ENCODE measurements at places on chromosomes 12 and 14.

DNA sequence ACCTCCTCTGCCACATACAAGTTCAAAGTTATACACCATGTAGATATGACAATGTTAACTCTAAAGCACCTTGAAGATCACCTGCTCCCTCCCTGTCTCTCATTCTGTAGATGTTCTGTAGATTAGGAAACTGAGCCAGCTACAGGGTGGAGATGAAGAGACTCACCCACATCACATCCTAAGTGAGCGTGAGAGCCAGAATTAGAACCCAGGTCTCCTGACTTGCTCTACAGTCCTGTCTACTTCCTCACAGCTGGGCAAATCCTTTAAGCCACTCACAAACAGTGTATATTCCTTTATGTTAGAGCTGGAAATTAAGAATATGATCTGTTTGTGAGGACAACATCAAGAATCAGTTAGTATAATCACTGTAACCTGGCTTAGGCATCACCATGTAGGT is 1.8 kb downstream of the APPL2 start:
- DNase-seq, result no peak

GRCh38 chr14:77529213-77529612 is 30.6 kb upstream of the ISM2 start:
- no peak for DNase-seq

DNA sequence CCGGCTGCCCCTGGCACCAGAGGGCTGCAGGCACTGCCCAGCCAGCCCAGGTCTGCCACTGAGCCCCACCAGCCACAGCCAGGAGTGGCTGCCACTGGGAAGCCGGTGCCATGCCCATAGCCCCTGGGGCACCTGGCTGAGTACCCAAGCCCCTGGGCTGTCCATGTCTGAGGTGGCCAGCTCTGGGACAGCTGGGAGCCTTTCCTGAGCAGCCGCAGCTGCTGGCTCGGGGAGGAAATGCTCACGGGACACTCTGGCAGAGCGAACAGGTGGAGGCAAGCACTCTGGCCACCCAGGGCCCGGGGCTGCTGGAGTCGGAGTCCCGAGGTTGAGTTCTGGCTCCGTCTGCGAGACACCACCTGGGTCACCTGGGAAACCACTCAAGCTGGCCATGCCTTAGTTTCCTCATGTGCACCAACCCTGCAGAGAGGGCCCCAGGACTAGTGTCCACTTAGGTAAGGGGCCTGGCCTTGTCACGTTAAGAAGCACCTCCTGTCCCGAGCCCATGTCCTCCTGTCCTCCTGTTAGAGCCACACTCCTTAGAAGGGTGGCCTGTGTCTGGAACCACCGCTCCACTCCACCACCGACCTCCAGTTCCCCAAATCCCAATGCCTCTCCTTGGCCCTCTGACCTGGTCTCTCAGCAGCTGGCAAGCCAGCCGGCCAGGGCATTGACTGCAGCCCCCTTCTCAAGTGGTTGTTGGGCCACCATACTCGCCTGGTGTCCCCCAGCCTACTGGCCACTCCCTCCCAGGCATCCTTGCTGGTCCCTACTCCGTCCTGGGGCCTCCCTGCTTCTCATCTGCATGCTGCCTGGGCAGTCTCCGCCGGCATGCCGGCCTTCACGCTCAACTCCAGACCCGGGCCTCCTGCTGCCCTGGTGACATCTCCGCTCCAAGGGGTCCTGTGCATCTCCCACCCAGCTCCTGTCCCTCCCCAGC is 45.3 kb downstream of the BEGAIN start:
- DNase-seq, result no peak

DNA sequence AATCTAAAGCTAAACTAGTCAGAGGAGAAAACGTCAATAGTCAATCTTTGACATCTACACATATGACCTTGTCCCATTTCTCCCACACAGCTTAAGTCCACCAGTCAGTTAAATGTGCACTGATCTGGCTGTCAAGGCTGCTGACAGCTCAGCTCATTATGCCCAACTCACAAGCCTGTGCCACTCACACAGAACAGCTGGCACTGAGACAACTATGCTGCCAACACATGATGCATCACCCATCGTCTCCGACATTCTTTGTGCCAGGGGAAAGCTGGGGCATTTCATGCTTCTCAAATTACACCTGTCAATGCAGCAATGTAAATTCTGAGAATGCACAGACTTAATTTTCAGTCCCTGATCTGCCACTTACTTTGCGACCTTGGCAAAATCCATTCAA is 25.3 kb downstream of the GNS start:
- no peak for DNase-seq

DNA sequence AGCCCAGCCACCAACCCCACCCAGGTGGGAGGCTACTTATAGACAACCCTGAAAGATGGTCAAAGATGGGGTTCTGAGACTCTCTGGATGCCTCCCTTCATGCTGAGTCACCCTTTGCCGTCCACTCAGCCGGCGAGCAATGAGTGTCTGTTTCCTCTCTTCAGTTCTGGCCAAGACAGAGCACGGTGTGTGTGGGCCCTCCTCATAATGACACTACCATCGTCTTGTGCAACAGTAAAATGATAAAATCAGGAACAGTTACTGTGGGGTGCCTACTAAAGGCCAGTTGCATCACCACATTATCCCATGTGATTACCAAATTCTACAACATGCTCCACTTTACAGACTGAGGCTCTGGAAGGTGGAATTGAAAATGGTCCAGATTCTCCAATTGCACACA is 7.0 kb upstream of the BDKRB1 start:
- DNase-seq, result peak; percentile 46

GRCh38 chr12:28290262-28290661 is 100.0 kb downstream of the CCDC91 start:
- no peak for DNase-seq

Measured in CD4-positive, alpha-beta T cell treated with Interleukin-15 for 1 hour (primary cell).